Left cardiac atrium (tissue), 4 donors: ENCODE measurements at places on chromosomes 5 and 9.

GRCh38 chr5:173638126-173639040, 21.9 kb upstream of the BOD1 start:
- DNase-seq = no peak

GRCh38 chr5:72703876-72704275, 112.6 kb upstream of the TNPO1 start:
- no peak for DNase-seq

DNA sequence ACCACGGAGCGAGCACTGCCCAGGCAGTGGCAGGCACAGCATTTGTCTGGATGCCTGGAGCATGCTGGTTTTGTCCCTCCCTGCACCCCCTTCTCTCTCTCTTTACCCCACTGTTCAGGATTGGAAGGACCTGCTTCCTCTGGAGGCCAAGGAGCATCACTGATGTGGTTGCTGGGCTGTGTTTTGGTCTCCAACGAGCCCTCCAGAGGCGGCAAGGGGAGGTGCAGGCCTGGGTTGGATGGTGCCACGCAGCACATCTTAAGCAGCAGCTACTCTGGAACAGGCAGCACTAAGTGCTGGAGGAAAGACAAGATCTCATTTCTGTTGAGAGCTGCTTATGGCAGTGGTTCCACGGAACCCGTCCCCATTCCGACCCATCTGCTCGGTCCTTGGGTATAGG, 139.6 kb downstream of the CMYA5 start:
- DNase-seq = no peak

DNA sequence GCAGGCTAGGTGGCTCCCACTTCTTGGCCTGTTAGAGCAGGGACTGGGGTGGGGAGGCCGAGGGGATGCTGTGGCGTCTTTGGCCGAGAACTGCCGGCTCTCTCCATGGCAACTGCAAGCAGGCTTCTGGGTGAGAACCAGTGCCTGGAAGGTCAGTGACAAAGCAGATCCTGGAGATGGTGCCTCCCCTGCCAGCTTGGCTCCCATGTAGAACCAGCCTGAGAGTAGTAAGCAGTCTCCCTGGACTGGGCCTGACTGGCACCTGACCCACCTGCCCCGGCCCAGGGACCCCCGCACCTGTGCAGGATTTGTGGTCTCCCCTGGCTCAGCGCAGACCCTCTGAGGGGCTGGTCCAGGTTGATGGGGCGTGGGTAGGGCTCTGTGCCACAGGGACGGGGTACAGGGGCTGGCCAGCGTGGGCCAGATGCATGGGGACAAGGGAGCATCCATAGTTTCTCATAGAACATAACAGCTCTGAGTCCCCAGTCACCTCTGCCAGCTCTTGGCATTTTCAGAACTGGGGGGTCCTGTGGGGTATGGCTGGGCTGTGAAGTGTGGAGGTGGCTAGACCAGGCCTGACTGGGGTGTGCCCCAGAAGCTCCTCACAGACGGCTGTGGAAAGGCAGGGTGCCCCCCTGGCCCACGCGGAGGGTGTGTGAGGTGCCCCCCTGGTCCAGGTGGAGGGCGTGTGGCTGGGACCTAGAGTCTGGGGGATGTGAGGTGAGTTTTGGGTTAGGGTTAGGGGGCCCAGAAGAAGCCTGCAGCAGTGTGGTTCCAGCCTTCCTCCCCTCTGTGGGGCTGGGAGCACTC, 22.2 kb downstream of the CACNA1B start:
- DNase-seq = no peak

DNA sequence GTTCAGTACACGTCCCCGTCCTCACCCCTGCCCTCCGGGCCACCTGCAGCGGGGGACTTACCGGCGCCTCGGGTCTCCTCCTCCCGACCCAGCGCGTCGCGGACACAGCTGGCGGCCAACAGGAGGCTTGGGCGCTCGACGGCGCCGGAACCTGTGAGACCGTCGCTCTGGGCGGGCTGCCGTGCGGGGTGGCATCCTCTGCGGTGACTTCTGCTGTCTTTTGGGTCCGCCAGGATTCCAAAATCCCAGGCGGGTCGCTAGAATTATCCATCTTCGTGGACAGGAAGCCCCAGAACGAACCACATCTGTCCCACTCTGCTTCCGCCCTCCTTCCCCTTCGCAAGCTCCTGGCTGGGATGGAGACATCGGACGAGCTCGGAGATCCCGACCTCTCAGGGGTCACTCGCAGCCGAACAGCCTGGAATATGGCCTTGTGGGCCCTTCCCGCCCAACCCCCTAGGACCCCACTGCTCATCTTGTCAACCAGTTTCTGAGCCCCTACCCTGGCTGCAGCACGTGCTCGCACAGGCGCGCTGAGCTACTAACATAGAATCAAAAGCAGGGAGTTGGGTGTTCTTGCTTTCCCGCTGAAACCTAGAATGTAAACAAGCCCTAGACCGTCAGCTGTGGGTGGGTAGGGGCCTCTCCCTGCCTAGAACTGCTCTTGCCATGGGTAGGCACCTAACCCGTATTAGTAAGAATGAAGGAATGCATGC, 947 bp upstream of the MARCHF3 start:
- no peak for DNase-seq

DNA sequence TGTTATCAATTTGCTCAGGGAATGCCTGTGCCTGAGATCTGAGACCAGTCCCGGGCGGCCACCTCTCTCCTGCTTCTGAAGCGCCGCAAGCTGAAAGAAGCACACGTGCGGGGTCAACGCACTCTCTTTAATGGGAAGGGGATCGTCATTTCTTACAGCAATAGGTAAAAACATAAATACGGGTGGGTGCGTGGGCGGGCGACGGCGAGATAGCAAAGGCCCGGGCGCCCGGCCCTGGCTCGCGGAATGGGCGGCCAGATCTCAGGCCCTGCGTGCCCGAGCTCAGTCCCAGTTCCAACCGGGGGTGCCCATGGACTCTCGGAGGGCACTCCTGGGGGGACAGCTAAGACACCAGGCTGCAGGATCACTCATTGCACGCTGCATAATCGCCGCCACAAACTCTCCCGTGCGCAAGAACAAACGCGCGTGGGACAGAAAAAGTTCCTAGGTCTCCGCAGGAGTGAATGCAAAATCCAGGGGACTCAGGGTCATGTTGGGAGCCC, 3.0 kb downstream of the NKX2-5 start:
- no peak for DNase-seq
